ENCODE measurements at places on chromosomes 5 and 9. TPM values are rescaled to one million over a fixed set of nuclear protein-coding genes. Genes with fewer than 3 reads are reported as not detected.

DNA sequence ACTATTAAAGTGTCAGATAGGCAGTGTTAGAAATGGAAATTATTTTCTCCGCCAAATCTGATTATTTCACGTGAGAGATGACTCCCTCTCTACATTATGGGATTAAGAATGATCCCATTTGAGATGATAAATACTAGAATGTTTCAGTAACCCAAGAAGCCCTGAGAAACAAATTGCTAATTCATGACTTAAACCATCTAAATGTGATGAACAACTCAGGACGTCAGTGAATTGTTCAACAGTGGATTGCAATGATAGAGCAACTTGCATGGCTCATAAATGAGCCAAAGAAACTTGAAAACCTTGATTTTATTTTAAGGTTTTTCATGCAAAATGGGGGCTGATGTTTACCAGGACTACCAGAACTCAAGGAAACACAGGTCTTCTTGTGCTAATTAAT, 350.5 kb upstream of the WWC1 start:
- H3K4me1 ChIP-seq, result no peaks in the 10 kb centered on the region
- no peaks in the 10 kb centered on the region for H3K27me3 ChIP-seq
- no peaks in the 10 kb centered on the region for H3K36me3 ChIP-seq
- H3K4me3 ChIP-seq, result no peak overlapping the region

DNA sequence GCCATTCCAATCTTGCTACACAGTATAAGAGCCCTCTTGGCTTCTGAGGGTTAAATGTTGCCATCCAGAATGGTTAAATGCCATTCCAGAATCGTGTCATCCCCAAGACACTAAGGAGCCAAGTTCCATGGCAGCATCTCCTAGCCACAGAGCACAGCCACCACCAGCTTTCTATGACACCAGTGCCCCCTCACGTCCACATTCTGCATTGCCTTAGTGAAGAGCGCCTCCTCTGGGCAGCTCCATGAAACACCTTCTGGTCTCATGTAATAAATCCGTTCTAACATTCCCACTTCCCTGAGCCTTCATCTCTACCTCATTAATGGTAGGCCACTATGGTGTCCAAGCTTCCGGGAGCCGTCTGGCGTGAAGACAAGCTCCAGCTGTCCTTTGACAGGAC, 12.4 kb downstream of the CBY3 start:
- H3K27ac ChIP-seq, result no peak overlapping the region
- H3K4me1 ChIP-seq, result no peaks in the 10 kb centered on the region
- no peak for DNase-seq

DNA sequence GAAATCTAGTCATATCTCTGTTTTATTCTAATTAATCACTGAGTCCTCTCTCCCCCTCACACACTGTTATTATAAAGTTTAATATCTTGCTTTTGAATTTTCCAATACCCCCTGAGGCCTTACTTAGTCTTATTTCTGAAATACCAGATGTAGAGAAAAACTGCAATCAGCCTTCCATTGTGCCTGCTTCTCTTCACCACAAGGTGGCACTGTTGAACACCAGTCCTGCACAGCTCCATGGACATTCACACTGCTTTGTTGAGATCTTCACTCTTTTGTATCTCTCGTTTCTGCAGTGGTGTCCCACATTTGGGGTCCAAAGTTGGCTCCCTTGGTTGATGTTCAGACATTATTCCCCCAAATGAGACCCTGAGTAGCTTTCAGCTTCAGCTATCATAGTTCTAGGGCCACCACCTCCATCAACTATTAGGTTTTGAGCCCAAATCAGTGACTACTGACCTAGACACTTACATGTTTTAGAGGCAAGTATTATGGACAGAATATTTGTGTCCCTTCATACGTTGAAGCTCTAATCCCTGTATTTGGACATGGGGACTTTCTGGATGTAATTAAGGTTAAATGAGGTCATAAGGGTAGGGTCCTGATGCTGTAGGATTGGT, 24.3 kb downstream of the BOD1 start:
- no peak overlapping the region for H3K27ac ChIP-seq
- H3K4me3 ChIP-seq, result no peak overlapping the region
- no peaks in the 10 kb centered on the region for H3K4me1 ChIP-seq
- no peaks in the 10 kb centered on the region for H3K36me3 ChIP-seq
- no peak for DNase-seq
- no peaks in the 10 kb centered on the region for H3K27me3 ChIP-seq

DNA sequence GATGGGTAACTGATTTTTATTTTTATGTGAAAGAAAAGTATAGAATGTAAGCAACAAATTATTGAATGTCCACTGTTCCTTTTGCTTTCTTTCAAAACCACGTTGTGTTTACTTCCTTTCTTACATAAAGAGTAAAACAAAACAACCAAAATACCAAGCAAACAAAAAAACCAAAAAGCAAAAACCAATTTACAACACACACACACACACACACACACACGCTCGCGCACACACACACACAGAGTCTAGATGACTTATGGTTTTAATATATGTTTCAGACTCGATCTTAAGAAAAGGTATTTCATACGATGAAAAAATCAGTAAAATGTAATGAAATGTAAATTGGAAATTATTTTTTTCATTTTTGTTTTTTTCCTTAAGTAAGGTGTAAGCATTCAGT, 80.3 kb downstream of the ADGRV1 start:
- DNase-seq, result no peak
- H3K36me3 ChIP-seq, result no peaks in the 10 kb centered on the region
- no peak overlapping the region for H3K27ac ChIP-seq
- no peak overlapping the region for H3K4me3 ChIP-seq

Gene SMIM33
- total RNA-seq, result not detected

Measured in right lobe of liver (tissue), 6 donors.